ENCODE measurements at places on chromosomes 16 and 17.

DNA sequence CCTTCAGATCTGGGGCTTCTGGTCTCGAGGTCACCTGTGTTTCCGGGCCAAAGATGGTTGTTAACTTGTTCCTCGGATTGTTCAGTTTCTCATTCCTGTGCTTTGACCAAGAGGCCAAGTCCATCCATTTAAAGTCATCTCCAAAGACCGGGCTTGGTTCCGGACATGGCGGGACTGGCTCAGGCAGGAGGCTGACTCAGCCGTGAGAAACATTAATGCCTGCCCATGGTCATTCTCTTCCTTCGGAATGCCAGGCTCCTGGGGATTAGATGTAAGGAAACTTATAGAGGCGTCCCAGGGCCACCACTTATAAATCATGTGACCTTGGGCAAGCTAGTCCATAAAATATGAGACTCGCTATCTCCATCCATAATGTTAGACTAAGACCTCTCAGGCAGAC, 13.6 kb upstream of the NKD1 start:
- no peak for DNase-seq

DNA sequence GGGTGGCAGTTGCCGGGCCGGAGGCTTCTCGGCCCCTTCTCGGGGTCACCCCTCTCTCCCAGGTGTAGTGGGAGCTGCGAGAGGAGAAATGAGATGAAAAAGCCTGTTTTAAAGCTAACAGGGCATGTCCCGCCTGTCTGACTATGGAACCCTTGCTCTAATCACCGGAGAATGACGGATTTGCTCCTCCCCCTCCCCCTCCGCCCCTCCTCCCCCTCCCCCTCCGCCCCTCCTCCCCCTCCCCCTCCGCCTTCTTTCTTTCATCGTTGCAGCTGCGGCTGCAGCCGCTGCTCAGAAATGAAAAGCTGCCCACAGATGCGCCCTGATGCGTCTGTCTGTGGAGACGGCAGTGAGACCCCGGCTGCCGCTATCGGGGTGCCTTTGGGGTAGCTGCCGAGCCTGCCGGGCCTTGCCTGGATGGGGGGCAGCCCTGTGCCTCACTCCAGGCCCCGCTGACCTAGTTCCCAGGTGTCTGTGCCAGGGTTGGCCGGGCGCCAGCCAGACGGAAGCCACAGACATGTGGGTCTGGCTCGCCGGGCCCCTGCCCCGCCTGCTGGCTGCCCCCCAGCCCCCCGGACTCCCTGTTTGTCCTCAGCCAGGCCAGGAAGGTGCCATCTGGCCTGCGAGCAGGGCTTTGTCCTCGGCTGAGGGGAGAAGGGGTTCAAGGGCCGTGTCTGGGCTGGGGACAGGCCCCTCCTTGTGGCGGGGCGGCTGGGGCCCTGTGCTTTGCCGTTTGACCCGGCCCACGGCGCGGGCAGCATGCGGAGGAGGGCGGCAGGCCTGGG, 37.7 kb downstream of the GINS2 start:
- DNase-seq = peak; percentile 90

GRCh38 chr17:45646288-45646988, 137.7 kb upstream of the CRHR1 start:
- no peak for DNase-seq

DNA sequence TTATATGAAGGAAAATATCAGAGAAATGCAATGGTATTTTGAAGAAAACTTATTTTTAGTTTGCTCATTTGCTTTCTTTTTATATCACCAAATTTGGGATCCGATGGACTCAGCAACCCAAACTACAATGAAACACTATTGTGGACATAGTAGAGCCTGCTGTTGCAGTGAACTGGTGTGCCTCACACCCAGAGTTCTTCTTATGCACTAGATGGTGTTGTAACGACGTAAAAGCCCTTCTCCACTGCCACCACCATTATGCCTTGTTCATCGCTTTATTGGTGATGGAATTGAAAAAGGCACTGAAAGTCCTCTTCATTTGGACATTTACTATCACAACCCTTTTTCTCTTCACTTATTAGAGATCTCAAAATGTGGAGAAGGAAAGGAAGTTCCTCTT, 381.3 kb downstream of the CDH8 start:
- peak; percentile 8 for DNase-seq

DNA sequence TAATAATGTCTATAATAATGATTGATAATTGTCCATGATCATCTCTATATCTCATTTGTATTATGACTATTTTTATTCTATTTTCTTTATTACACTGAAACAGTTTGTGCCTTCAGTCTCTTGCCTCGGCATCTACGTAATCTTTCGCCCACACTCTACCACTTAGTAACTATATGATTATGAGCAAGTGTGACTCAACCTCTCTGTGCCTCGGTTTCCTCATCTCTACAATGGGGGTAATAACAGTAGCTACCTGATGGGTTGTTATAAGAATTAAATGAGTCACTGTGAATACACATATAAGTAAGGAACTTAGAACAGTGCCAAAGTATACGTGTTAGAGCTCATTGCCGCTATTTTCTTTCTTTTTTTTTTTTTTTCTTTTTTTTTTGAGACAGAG, 3.7 kb upstream of the SLC16A11 start:
- DNase-seq = no peak

DNA sequence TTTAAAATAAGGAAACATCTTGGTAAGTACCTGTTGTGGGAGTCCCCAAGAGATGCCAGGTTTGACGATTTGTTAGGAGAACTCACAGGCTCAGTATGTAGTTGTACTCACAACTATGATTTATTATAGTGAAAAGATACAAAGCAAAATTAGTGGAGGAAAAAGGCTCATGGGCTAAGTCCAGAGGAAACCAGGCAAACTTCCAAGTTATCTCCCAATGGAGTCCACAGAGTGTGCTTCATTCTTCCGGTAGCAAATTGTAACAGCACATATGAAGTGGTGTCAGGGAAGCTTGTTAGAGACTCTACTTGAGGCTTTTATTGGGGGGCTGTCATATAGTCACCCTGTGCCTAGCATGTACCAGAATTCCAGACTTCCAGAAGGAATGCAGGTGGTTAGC, 2.3 kb downstream of the DDX19A start:
- DNase-seq = no peak

- no peak for DNase-seq
Measured at GRCh38 chr17:29613352-29613837, 9.3 kb downstream of the CORO6 start.

Measured in DMS53 (cell line).